A549 (cell line): ENCODE measurements at places on chromosomes 6 and 20. TPM values are rescaled to one million over a fixed set of nuclear protein-coding genes. Genes with fewer than 3 reads are reported as not detected.

SLPI gene
- polyA plus RNA-seq: 3.7 to 4.5 TPM (median 3.7 TPM) in 3 replicates

PNLDC1 gene
- 0.08 to 0.13 TPM (median 0.12 TPM) in 3 replicates for polyA plus RNA-seq

CGA gene
- polyA plus RNA-seq: not detected in 3 replicates

TRIM31 gene
- polyA plus RNA-seq: 3.1 to 3.3 TPM (median 3.2 TPM) in 3 replicates

CST7 gene
- not detected in 3 replicates for polyA plus RNA-seq

TGM3 gene
- 0.03 TPM in 1 of 3 replicates, not detected in the others for polyA plus RNA-seq

CFAP61 gene
- polyA plus RNA-seq: 0.39 to 0.49 TPM (median 0.46 TPM) in 3 replicates

GPR63 gene
- 0.48 to 0.52 TPM (median 0.49 TPM) in 3 replicates for polyA plus RNA-seq

FAM217A gene
- polyA plus RNA-seq: not detected in 3 replicates

COL11A2 gene
- polyA plus RNA-seq: 0.93 to 1.3 TPM (median 1.1 TPM) in 3 replicates

BNIP5 gene
- polyA plus RNA-seq: not detected in 3 replicates

DYNLT2 gene
- 1.1 to 1.4 TPM (median 1.1 TPM) in 3 replicates for polyA plus RNA-seq

FAM50B gene
- 5.5 to 6.8 TPM (median 6.4 TPM) in 3 replicates for polyA plus RNA-seq

SLC22A2 gene
- polyA plus RNA-seq: 0.04 TPM in 1 of 3 replicates, not detected in the others

EIF2S2 gene
- 149 to 174 TPM (median 150 TPM) in 3 replicates for polyA plus RNA-seq

GNAS-AS1 gene
- polyA plus RNA-seq: not detected in 3 replicates

PLAGL2 gene
- 9.0 to 9.3 TPM (median 9.1 TPM) in 3 replicates for polyA plus RNA-seq

NOX3 gene
- not detected in 3 replicates for polyA plus RNA-seq

ZC2HC1B gene
- polyA plus RNA-seq: not detected in 3 replicates

PACSIN1 gene
- 0.12 to 0.14 TPM (median 0.12 TPM) in 3 replicates for polyA plus RNA-seq

WFDC10B gene
- polyA plus RNA-seq: not detected in 3 replicates

TP53TG5 gene
- not detected in 3 replicates for polyA plus RNA-seq

KIAA1755 gene
- polyA plus RNA-seq: 0.13 to 0.25 TPM (median 0.21 TPM) in 3 replicates

ZNF334 gene
- not detected in 3 replicates for polyA plus RNA-seq

PDE10A gene
- polyA plus RNA-seq: 44.9 to 46.3 TPM (median 45.9 TPM) in 3 replicates

BPIFB4 gene
- polyA plus RNA-seq: not detected in 3 replicates

SLC17A1 gene
- 0.51 to 0.79 TPM (median 0.57 TPM) in 3 replicates for polyA plus RNA-seq

EDN3 gene
- 0.08 to 0.13 TPM (median 0.08 TPM) in 3 replicates for polyA plus RNA-seq

IPCEF1 gene
- polyA plus RNA-seq: not detected in 3 replicates

MYT1 gene
- 0.21 to 0.26 TPM (median 0.26 TPM) in 3 replicates for polyA plus RNA-seq

VGLL2 gene
- not detected in 3 replicates for polyA plus RNA-seq

DEFB124 gene
- 0.18 TPM in 1 of 3 replicates, not detected in the others for polyA plus RNA-seq

CRISP3 gene
- polyA plus RNA-seq: not detected in 3 replicates

ACSS1 gene
- 7.6 to 8.1 TPM (median 7.6 TPM) in 3 replicates for polyA plus RNA-seq

TRIM10 gene
- 0.03 TPM in 2 of 3 replicates, not detected in the other for polyA plus RNA-seq

TMEM242 gene
- polyA plus RNA-seq: 5.3 to 6.3 TPM (median 5.8 TPM) in 3 replicates

GPR6 gene
- not detected in 3 replicates for polyA plus RNA-seq

SYCP2L gene
- polyA plus RNA-seq: 2.2 to 2.6 TPM (median 2.4 TPM) in 3 replicates

CYP39A1 gene
- 0.07 to 0.26 TPM (median 0.22 TPM) in 3 replicates for polyA plus RNA-seq

ARMC2 gene
- polyA plus RNA-seq: 1.9 to 2.3 TPM (median 2.1 TPM) in 3 replicates

MAP7 gene
- polyA plus RNA-seq: 49.5 to 65.0 TPM (median 60.6 TPM) in 3 replicates

PRR18 gene
- polyA plus RNA-seq: 0.04 to 0.08 TPM (median 0.08 TPM) in 3 replicates

TMEM170B gene
- polyA plus RNA-seq: 2.0 to 2.5 TPM (median 2.0 TPM) in 3 replicates

RAET1E gene
- 3.3 to 5.4 TPM (median 4.5 TPM) in 3 replicates for polyA plus RNA-seq

BMP7 gene
- polyA plus RNA-seq: 0.09 to 0.22 TPM (median 0.18 TPM) in 3 replicates

ADGB gene
- polyA plus RNA-seq: not detected in 3 replicates

RBCK1 gene
- 105 to 117 TPM (median 112 TPM) in 3 replicates for polyA plus RNA-seq

PSORS1C1 gene
- polyA plus RNA-seq: 3.0 to 4.3 TPM (median 4.3 TPM) in 3 replicates

ANKRD60 gene
- not detected in 3 replicates for polyA plus RNA-seq

LY86 gene
- not detected in 3 replicates for polyA plus RNA-seq

MUC21 gene
- not detected in 3 replicates for polyA plus RNA-seq

PAK5 gene
- not detected in 3 replicates for polyA plus RNA-seq

OSER1 gene
- 46.7 to 50.4 TPM (median 47.5 TPM) in 3 replicates for polyA plus RNA-seq

SNX5 gene
- 225 to 250 TPM (median 240 TPM) in 3 replicates for polyA plus RNA-seq

PKIB gene
- 0.37 to 0.67 TPM (median 0.58 TPM) in 3 replicates for polyA plus RNA-seq
